NCI-H187 treated with DMSO at 0.1 percent for 48 hours (cell line): ENCODE measurements at places on chromosomes 2 and 18.

- no peak for DNase-seq
Measured at GRCh38 chr2:37633845-37634244, 37.6 kb downstream of the CDC42EP3 start.

- DNase-seq: no peak
Measured at GRCh38 chr18:48459016-48459415, 49.8 kb upstream of the ZBTB7C start.

GRCh38 chr2:51795248-51795888, 763.4 kb upstream of the NRXN1 start:
- no peak for DNase-seq

- no peak for DNase-seq
Measured at GRCh38 chr2:128316777-128317180, 1.9 kb downstream of the HS6ST1 start.

- DNase-seq: no peak
Measured at GRCh38 chr2:71927757-71928715, 219.6 kb downstream of the CYP26B1 start.

DNA sequence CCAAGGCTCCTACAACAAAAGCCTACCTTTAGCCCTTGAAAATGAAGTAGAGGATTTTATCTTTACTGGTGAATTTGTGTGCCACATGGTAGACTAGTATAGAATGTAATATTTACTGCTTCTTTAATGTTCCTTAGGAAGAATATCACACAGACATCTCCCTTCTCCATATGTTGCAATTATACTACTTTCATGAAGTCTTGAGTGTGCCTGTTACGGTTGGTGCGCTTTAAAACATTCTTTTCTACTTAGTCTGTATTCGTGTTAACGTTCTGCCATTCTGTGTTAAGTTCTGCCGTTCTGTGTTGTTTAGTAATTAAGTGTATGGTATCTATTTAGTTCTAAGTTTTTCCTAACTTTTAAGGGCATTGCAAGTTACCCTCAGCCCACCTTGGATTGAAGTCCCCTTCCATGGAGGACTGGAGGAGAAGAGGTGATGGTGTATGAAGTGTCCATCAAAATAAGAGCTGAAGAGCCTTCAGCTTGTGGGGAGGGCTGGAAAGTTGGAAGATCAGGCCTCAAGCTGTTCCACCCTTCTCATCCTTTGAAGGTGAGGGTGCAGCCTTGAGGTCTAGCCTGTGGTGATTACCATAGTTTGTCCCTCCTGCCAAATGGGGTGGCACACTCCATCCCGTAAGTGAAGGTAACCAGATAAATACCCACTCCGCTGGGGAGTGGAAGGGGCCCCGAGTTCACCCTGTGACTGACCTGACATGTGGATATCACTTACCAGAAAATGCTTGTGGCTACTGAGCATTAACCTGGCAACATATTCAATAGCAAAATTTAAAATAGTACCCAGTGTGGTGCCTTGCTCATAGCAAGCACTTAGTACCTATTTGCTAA, 131.3 kb downstream of the SPTBN1 start:
- DNase-seq: no peak

DNA sequence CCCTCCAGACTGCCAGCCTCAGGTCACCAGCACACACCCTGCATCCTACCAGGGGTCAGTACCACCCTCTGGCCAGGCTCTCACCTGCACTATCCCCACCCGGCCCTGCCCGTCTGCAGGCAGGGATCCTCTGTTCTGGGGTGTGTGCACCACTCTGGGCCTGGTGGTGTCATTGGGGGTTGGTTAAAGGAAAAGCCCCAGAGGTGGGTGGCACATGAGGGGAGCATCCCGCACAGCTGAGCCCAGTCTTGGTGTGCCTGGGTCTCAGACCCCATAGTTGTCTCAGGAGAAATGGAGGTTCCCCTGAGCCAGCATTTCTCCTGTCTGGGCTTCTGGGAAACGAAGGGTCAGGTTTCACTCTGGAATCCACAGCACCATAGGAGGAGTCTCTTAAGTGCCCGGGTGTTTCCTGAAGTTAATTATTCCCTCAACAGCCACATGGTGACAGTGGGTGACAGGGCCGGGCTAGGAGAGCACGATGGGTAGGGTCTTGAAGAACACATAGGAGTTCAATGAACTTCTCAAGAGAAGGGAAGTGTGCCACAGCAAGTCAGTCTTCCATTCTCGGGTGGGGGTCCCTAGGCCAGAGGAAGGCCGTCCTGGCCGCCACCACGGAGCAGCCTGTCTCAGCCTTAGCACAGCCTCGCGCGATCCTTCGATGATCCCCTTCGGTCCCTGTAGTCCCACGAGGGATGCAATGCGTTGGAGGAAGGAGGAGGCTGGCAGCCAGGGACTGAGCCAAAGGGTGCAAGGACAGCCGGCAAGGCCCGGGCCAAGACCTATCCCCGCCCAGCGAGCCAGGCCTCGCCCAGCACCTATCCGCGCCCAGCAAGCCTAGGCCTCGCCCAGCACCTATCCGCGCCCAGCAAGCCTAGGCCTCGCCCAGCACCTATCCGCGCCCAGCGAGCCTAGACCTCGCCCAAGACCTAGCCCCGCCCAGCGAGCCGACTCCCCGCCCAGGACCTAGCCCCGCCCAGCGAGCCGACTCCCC, 1.1 kb upstream of the FARP2 start:
- no peak for DNase-seq

DNA sequence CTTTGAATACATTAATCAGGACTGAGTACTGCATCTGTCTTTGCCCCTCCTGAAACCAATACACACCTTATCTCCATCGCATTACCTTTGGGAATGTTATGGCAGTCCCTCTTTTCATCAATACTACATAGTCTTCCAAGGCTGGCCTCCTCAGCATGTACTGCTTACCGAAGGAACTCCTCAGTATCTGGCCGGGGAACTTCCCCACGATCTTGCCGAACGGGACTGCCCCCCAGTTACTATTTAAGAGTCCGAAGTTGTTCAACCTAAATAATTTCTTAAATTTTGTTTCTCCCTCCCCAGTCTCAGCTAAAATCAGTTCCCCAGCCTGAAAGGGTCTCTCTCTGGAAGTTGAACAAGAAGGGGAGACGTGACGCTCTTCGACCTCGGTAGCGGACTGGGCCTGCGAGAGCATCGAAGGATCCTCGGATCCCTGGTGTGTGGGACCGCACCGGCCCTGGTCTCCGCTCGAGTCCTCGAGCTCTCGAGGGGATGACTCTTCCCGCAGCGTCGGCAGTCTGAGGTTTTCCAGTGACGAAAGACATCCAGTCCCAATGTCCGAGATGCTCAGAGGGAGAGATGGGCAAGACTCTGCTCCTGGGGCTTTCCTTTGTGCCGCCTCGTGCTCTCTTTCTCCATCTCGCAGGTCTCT, 489 bp downstream of the TRMT61B start:
- DNase-seq: no peak

- DNase-seq: no peak
Measured at GRCh38 chr2:135791418-135792190, 45.4 kb downstream of the LCT start.

- DNase-seq: no peak
Measured at GRCh38 chr2:233977296-233977837, 60.2 kb downstream of the TRPM8 start.

GRCh38 chr2:19802086-19802841, 99.5 kb downstream of the TTC32 start:
- DNase-seq: no peak

DNA sequence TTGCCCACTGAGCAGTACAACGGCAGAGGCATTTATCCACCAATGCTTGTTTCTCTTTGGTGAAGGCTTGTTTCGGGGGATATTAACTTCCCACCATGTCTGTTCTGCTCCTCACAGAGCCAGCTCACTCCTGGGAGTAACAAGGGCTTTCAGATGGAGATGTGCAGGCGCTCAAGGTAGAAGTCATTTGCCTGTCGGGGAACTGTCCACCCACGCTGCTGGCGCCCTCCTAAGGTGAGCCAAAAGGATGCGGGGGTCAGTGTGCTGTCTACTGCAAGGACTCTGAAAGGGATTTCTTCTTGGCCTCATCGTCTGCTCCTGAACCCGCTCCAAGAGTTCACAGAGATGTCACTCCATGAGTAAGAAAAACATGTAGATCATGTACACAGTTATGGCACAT, 57.0 kb upstream of the CYRIA start:
- no peak for DNase-seq

GRCh38 chr2:231923951-231924888, 2.0 kb downstream of the NPPC start:
- no peak for DNase-seq

GRCh38 chr18:74204526-74205152, 56.3 kb downstream of the TIMM21 start:
- no peak for DNase-seq

GRCh38 chr2:81481242-81481993, 1176.9 kb upstream of the LRRTM1 start:
- no peak for DNase-seq

- DNase-seq: no peak
Measured at GRCh38 chr2:86622519-86623042, 1.1 kb downstream of the RNF103 start.

DNA sequence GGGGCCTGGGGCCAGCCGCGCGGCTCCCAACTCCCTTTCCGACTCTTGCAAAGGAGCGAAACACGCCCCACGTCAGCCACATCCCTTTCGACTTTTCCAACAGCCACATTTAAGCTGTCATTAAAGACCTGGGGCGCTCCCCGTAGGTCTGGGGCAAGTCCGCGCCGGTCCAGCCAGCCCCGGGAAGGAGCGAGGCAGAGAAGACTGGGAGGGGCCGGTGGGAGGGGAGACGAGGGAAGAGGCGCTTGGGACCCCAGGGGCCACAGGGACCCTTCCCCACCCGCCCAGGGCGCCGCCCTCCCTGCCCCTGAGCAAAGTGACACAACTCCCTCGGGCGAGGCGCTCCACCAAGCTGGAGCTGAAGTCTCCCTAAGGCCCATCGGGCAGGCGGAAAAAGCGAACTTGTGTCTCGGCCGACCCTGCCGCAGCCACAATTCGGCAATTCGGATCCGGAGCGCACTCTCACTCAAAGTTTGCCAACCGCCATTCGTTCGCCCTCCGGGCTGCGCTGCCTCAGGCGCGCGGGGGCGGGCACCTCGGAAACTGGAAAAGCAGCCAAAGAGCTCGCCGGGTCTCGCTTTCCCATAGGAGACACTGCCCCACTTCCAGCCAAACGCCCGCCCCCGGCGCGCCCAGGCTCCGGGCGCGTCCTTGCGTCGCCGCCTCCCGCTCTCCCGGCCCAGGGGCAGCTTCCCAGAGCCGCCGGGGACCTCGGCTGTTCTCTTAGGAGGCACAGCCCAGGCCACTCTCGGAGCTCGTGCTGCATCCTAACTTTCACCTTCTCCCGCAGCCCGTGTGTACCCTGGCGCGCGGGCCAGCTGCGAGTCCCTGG, 1.1 kb upstream of the KCTD1 start:
- no peak for DNase-seq

DNA sequence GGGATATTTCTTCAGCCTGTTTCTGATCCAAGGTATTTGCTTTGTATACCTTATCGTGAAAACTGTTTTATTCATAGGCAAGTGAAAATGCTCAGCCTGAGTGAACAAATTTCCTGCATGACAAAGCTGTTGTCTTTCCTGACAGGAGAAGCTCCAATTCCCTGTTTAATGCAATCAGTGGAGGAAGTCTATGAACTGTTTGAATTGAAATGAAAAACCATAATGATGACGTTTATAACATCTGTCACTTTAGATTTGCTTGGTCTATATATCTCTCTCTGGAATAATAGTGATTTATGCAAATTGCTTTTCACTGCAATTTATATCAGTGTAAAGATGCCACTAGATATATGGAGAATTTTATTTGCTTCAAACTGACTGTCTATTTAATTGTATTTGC, 239.4 kb upstream of the HNMT start:
- DNase-seq: no peak

GRCh38 chr2:178523596-178524134, 43.4 kb downstream of the PLEKHA3 start:
- no peak for DNase-seq

GRCh38 chr2:1373830-1374229, 39.4 kb upstream of the TPO start:
- no peak for DNase-seq

DNA sequence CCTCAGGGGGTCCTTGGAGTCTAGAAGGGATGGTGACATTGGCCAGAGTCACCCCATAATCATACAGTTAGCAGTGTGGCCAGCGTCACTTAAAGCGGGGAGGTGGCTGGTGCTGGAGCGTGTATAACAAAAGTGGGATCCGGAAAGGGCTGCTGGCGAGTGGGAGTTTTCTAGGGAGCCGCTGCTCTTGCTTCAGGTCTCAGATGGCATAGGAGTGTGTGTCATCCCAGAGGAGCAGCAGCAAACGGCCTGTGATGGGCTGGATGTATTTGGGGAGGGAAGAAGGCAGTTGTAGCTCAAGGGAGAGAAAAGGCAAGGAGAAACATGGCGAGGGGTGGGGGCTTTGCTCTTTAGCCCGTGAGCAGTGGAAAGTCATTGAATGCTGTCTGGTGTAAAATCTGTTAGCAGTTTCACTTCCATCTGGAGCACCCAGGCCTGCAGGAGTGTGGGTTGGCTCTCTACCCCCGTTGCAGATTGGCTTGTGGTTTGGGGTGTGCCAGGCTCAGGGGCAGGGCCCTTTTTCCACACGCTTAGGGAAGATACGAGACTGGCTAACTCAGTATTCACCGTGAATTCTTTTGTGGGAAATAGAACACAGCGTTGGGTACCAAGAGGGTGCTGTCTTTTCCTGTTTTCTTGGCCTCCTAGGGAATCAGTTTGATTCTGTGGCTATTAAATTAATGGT, 120.5 kb downstream of the AGAP1 start:
- no peak for DNase-seq

DNA sequence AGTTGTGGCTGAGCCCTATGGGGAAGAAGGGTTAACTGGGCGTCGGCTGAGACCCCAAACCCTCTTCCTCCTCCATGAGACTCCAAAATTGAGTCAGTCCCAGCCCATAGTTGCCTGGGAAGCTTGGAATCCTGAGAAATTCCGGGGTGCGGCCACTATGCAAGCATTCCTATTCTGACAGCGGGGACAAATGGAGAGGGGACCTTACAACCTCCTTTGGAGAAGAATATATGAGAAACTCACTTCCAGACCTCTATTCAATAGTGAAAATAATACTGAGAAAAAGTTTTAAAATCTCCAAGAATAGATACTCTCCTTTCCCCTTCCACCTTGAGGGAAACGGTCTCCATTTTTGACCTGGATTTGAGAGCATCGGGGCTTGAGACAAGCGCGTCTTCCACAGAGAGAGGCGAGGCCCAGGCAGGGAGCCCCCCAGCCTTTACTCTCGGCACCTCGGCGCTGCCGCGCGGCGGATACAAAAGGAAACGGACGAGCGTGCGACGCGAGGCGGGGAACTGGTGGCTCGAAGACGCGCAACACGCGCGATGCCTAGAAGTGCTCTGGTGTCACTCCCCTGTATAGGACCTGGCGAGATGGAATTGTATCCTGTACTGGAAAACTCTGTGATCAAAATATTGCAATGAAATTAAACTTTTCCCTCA, 11.1 kb downstream of the NR4A2 start:
- no peak for DNase-seq

DNA sequence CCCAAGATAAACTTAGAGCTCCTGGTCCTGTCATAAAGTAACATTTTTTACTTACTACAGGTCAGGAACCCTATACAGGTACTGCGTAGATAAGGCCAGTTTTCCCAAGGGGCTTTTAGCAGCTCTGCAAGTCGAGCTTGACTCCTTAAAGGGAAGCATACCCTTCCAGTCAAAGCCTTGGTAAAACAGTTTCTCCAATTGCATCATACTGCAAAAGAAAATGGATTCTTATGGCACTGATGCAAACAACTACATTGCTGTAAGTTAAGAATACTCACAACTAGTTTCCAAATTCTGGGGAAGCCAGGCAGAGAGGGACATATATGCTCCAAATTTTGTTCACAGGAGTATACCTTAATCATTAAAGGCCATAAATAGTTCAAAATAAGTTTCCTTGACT, 31.0 kb downstream of the MYO3B start:
- DNase-seq: no peak
